ENCODE measurements at places on chromosomes 3 and 15.

GRCh38 chr15:41218851-41219250 lies 11.7 kb downstream of the EXD1 start:
- no peak for DNase-seq

DNA sequence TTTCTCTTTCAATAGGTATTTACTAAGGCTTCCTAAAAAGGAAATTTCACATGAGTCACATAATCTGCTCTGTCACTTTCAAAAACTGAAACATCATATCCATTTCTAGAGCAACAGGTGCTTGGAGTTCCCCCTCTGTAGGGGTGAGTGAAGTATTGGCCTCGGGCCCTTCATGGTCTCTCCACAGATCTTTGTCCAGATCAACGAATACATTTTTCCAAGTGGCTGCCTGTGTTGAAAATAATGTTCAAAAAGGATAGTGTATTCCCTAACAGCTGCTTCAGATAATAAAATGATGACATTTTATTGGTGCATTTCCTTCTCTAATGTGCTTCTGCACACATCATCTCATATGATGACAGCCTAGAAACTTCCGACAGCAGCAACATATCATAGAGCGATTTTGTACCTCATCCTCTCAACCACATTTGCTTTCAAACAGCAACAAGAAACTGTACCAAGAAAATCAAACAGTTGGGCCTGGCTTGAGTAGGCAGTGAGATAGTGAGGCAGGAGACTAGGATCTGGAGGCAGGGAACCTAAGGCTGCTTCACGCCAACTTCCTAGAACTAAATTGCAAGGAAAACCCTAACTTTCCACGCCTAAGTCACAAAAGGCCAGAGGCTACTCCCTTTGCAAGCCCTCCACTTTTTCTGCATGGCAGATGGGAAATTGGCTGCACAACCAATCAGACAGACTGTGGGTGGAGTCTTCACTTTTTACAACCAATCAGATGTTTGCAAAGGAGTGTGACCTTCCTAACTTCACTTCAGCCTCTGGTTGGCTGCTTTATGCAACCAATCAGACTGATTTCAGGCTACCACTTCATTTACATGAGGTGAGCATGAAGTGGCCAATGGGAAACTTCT lies 340.2 kb downstream of the LRRC3B start:
- no peak for DNase-seq

DNA sequence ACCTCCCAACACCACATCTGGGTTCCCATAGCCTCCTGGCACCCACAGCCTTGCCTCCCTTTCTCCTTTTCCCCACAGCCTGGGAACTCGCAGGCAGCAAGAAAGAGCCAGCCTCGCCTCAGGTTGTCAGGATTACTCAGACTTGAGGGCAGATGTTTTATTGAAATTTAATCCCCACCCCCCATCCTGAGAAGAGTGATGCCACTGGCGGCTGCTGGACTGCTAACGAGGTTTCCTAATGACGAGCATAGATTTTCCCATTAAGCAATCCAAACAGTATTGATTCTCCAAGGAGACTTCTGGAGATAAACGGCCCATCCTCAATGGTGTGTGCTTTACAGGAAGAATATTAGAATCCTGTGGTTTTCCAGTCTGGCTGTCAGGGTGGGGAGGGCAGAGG lies 13.7 kb downstream of the SHF start:
- DNase-seq = no peak

GRCh38 chr3:98705212-98705611 lies 57.9 kb upstream of the ST3GAL6 start:
- no peak for DNase-seq

DNA sequence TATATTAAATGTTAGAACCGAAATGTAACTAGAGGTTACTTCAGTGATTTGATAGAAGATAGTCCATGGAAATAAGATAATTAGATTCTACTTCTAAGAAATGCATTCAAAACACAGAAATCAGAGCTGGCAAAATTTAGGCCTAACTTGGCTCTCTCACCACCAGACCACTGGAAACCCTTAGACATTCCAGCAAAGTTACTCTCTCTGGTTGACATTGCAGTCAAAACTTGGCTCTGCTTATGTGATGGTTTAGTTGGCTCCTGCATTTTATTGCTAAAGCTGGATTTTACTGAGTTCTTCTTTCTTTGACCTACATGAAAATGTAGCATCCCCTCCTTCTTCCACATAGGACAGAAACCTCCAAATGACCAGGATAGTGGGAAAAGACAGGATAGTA lies 35.4 kb upstream of the CBLB start:
- DNase-seq = no peak
